ELF-1 (cell line): ENCODE measurements at places on chromosomes 12 and 14.

DNA sequence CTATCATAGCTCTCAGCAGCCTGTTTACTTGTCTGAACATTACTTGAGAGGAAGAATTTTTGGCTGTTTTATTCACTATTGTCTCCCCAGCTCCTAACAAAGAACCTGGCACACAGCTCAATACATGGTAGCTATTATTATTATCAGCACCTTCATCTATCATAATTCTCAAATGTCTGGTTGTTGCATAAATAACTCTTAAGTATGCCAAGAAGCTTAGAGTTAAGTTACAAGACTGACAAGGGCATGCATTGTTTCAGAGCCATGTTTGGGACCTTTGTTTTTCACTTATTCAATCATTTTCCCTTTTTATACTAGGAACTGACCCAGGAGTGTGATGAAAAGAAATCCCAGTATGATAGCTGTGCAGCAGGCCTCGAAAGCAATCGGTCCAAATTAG lies 77.5 kb upstream of the ATP2A2 start:
- no peak for DNase-seq

GRCh38 chr14:60346706-60347105 lies 97.7 kb downstream of the PPM1A start:
- no peak for DNase-seq

DNA sequence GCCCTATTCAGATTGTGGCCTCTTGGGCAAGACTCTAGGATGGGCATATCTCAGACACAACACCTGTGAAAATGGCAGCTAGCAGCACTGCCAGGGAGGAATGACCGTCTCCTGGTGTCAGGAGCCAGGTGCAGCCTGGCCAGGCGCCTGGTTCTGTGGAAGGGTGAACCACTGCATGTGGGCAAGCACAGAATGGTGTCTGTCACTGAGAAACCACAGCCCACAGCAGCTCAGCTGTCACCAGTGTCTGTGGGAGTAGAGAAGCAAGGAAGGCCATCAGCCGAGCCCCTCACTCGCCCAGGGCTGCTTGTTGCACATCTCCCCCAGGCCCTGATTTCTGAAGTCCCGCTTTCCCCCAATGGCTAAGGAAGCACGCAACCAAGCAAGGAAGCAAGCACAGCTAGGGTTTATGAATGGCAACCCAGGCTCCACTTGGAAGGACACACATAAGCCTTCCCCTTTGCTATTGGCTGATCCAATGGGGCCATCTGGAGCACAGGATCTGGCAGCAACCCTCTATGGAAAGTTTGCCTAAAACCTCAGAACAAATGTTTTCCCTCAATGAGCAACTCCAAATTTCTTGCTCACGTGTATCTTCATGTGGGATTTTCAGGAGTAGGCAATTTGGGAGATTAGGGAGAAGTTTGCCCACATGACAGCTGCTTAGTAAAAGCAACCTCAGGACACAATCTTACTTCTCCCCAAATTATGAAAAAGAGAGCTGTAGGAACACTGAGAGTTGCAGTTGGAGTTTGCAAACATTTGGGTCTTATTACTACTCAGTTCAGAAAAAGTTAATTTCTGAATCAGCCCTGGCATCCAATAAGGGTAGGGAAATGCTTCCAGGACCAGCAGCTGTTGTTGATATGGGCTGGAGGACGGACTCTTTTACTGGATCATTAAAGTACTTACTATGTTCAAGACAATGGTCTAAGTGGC lies 44.7 kb downstream of the GPHB5 start:
- no peak for DNase-seq

GRCh38 chr12:61250303-61250702 lies 1009.9 kb upstream of the USP15 start:
- DNase-seq = no peak

- DNase-seq = no peak
Observed at GRCh38 chr14:92463141-92463540, 50.4 kb upstream of the RIN3 start.

GRCh38 chr14:81205639-81206038 lies 15.1 kb downstream of the GTF2A1 start:
- DNase-seq = no peak

GRCh38 chr12:28099871-28100270 lies 90.4 kb upstream of the CCDC91 start:
- DNase-seq = no peak

GRCh38 chr14:92409043-92409442 lies 86.1 kb downstream of the SLC24A4 start:
- DNase-seq = no peak

DNA sequence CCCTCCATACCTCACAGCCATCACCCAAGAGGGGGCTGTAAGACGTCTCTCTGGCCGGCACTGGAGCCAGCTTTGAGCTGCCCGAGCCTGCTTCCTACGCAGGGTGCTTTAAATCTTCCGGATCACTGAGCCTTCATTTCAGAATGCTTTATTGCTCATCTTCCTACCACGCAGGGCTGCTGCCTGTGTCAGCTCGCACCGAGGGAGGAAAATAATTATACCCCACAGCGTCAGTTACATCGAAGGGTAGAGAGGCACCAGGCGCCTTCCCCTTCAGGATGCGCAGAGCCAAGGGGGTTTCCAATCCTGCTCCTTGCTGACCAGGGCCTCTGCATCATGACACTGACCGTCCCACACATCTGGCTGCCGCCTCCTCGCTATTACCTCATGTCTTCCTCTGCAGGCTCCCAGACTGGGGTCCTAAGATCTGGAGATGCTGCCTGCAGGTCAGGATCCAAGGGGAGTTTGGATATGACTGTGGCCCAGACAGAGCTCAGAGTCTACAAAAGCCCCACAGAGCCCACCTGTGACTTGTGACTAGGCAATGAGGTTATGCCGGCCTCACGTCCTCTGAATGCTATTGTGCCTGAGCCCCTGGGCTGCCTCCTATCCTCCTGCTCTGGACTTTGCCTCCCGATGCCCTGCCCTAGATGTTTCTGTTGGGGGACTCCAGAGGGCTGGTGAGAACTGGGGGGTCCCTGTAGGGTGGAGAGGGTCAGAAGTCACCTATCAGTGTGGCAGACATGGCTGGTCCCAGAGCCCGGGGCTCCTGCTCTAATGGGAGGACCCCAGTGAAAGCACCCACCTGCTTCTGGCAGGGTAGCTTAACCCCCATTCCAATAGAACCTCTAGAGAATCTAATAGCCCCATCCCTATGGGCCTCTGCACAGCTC lies 220.3 kb upstream of the RTL1 start:
- no peak for DNase-seq

DNA sequence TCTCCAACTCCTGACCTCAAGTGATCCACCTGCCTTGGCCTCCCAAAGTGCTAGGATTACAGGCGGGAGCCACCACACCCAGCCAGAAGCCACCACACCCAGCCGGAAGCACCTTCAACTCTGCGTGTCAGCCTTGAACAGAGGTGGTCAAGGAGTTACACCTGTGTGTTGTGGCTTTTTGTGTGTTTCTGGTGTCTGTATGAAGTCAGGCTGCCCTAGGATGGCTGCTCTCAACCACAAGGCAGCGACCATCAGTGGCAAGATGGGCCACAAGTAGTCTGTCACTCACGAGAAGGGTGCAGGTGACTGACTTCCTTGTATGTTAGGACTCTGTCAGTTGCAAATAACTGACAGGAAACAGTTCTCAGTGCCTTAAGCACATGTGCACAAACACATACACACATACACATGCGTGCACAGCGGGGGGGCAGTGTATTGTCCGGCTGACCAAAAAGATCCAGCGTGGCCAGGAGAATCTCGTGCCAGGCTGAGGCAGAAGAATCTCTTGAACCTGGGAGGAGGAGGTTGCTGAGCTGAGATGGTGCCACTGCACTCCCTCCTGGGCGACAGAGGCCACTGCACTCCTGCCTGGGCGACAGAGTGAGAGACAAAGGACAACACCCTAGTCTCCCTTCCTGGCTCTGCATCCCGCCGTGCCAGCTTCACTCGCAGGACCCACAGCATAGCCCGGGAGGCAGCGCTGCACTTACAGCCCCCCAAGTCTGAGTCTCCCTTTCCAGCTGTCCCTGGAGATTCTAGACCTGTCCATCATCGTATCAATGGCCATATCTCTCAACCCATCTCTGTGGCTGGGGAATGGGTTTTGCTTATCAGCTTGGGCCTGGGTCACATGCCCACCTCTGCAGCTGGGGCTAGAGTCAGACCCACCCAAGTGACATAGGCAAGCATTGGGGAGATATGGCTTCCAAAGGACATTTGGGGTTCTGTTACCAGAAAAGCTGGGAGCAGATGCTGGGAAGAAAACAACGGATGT lies 13.7 kb downstream of the P2RX4 start:
- peak; percentile 45 for DNase-seq

DNA sequence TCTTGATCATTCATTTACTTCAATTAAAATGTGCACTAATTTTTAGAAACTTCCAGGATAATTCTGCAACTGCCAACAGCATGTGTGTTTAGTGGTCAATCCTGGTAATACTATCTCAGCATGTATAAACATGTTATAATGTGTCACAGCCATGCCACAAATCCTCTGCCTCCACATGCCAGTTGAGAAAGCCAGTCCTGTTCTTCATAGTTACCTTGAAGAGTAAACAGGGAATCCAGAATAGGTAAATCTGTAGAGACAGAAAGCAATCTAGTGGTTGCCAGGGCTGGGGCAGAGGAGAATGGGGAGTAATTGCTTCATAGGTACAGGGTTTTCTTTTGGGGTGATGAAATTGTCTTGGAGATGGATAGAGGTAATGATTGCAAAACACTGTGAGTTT lies 85.9 kb downstream of the ARMH4 start:
- DNase-seq = no peak

DNA sequence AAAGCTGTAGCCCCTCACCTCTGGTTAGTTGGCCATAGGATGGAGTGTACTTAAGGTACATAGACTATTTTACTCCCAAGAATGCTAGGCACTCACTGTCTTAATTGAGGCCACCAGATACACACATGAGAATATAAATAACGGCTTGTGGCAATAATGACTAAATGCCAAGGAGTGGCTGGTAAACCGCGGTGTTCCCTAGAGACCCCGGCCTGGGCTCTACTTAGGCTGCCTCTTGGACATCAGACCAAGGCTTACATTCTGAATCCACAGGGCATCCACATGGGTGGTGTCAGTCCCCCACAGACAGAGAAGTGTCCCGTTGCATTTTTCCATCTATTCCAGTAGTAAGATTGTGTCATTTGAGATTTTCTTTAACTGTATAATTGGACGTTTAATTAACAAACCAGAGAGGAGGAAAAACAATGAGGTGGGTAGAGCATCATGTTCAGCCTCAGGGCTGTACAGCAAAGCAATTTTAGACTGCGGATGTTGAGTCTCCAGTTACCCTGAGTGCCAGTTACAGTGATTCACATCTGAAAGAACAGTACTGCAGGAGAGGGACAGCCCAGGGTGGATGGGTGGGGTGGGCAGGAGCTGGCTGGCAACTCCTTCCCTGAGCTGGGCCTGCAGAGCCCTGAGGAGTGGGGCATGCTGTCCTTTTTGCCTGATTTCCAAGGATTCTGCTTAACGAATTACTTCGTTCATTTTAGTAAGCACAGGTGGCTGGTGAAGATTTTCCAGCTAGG lies 20.5 kb downstream of the CKB start:
- no peak for DNase-seq

DNA sequence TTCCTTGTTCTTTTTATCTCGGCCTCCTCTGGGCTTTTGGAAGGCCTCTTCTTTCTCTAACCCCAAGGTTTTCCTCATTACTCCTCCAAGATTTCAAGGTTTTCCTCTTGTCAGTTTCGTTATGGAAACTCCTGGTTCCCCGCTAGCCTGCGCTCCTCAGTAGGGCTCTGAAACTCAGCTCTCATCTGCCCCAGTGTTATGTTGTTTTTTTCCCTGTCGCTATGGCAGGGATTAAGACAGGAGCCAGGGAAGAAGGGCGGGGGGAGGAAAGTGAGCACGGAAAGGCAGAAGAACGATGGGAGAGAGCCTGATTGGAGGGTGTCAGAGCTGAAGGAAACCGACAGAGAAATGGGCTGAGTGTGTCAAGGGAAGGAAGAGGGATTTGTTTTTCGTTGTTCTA lies 26.5 kb upstream of the JDP2 start:
- DNase-seq = peak; percentile 64

DNA sequence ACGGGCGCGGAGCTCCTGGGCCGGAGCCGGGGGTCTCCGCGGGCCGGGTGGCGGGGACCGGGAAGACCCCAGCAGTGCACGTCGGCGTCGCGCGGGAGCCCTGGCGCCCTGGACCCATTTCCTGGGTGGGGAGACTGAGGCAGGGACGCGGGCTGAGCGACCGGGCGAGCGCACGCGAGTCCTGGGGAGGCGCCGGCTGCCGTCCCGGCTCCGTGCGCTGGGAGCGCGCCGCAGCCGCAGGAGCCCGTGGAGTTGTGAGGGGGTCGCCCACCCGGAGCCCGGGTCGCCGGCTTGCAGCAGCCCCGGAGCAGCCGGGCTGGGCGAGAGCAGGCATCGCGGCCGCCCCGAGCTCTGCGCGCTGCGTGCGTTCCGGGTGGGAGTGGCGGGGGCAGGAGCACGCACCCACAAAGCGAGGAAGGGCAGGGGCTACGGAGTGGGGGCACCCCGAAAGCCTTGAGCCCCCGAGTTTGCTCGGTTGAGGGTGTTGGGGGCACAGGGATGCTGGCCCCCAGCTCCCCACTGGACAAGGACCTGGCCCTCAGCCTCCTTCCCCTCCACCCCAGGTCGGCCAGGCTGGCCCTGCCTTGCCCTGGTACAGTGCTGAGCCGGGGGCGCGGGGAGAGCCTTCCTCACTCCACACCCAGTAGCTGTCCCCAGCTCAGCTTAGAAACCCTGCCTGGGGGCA lies 620 bp downstream of the MMP17 start:
- no peak for DNase-seq

DNA sequence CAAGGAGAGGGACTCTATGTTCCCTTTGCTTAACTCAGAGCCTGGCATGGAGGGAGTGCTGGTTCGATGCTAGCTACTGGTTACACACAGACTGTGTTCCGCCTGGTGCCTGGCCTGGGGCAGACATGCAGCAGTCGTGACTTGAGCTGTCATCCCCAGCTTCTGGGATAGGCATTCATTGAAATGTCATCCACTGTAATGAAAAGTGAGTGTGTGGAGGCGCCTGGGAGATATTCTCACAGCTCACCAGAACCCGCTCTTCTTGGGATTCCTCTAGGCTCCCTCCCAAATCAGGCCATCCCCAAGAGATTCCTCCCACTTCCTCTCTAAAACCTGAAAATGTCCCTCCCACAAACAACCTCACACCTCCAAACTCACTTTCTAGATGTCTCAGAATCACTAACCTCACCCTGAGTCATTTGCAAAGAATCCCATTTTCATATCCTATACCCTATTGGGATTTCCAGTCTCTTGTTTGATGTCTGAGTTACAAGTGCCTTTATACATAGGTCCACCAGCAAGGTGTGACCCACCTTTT lies 82.8 kb downstream of the CRACR2A start:
- no peak for DNase-seq
